ENCODE measurements at places on chromosomes 3 and 15.
A peak's percentile ranks its signal among the peaks of the same experiment; 100 is the strongest.

- no peak for DNase-seq
Measured at GRCh38 chr3:37811625-37812498, 49.8 kb upstream of the CTDSPL start.

DNA sequence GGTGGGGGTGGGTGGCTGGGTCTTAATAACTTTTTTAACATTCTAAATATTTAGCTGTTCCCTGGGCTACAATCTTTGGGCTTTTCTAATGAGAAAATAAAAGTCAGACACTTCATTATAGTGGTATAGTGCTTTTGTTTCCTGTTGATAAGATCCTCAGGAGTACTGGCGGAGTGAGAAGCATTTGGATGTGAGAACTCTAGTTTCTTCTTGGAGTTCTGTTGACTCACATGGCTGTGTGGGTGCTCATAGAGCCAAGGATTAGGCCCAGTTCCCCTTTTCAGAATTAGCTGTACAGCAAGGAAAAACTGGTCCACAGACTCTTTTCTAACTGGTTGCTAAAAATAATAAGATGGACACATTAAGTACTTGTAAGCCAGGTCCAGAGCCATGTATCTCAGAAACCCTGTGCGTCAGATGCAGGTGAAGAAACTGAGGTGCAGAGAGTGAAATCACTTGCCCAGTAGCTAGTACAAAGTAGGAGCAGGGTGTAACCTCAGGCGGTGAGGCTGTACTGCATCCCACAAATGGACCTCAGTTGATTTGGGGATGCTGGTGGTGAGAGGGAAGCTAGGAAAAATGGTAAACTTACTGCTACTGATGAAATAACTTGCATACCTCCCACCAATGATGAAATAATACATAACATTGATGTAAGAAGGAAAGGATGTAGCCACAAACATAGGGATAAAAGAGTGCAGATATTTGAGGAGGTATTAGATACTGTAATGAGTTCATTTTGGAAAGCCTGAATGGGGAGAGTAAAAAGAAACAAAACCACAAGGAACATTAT lies 2.3 kb downstream of the ITPR1 start:
- DNase-seq, result no peak

DNA sequence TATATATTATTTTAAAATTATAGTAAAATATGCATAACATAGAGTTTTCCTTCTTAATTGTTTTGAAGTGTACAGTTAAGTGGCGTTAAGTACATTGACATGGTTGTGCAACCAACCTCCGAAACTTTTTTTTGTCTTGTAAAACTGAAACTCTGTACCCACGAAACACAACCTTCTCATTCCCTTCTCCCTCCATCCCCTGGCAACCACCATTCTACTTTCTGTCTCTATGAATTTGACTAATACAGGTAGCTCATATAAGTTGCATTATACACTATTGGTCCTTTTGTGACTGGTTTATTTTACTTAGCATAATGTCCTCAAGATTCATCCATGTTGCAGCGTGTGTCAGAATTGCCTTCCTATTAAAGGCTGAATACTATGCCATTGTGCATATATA lies 179.4 kb downstream of the SATB1 start:
- DNase-seq, result no peak

DNA sequence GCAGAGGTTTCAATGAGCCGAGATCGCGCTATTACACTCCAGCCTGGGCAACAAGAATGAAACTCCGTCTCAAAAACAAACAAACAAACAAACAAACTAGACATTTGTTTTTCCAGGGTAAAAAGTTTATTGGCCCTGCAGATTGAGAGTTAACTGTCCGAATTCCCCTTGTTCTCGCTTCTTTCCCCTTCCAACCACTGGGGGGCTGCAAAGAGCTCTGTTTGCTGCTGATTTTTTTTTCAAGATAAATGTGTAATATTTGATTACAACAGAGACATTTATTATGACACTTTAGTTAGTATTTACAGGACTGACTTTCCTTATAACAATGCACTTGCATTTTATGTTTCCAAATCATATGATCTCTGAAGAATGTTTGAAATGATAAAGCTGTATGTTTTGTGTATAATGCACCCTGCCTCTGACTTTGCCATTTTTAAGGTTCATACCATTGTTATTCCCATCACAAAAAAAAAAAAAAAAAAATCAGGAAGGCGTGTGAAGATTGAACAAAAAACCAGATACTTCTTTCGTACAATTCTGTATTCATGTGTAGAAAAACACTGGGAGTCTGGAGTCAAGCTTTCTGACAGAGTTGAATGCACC lies 2.8 kb downstream of the CLSTN2 start:
- peak; percentile 64 for DNase-seq

GRCh38 chr15:77412972-77413698 lies 6.8 kb downstream of the PEAK1 start:
- no peak for DNase-seq

GRCh38 chr15:89760303-89761008 lies 9.4 kb upstream of the MESP1 start:
- DNase-seq, result peak; percentile 92

GRCh38 chr3:164577667-164578210 lies 500.6 kb downstream of the SI start:
- no peak for DNase-seq

GRCh38 chr3:140470962-140471361 lies 206.9 kb upstream of the TRIM42 start:
- no peak for DNase-seq

DNA sequence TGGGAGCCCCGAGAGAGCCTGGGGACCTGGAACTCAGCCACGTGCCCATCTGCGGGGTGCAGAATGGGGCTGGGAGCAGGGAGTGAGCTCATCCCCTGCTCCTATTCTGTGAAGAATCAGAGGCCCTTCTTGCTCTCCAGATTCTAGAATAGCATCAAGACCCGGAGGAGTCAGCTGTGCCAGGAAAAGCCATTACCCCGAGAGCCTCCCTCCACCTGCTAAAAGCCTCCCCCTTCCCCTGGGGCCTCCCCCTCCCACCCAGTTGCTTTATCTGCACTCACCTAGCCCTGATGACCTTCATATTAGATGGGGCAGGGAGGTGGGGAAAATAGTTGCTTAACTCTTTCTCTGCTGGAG lies 23.1 kb downstream of the CCDC33 start:
- DNase-seq, result no peak

DNA sequence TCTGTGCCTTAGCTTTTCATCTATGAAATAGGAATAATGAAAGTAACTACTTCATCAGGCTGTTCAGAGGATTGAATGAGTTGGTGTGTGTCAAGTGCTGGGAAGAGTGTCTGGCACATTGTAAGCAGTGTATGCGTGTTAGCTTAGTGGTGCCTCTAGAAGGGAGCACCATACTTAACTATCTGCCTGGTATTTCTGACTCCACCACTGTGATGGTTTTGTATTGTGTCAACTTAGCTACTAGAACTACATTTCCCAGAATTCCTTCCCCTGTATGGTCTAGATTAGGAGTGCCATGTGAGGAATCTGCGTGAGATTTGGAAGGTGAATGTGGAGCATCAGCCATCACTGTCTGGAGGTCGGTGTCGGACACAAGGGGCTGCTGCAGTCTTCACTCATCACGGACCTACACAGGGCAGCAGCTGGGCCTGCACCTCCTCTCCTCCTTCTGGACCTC lies 115.4 kb upstream of the GALNT15 start:
- DNase-seq, result no peak

DNA sequence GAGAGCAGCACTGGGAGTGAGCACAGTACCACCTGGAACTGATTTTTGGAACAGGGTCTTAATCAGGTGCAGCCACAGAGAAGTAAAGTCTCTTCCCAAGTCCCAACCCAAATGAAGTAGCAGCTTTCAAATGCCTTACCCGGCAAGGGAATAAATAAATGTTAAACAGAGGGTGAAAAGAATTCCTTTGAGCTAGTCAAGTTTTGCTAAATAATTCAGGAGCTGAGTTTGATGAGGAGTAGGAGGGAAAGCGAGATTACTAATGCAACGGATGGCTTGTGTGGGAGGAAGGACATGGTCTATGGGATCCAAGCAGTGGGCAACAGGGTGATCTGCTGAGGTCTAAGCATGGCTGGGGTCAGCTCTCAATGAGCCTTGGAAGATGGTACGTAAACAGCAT lies 204.5 kb upstream of the ST8SIA2 start:
- no peak for DNase-seq

DNA sequence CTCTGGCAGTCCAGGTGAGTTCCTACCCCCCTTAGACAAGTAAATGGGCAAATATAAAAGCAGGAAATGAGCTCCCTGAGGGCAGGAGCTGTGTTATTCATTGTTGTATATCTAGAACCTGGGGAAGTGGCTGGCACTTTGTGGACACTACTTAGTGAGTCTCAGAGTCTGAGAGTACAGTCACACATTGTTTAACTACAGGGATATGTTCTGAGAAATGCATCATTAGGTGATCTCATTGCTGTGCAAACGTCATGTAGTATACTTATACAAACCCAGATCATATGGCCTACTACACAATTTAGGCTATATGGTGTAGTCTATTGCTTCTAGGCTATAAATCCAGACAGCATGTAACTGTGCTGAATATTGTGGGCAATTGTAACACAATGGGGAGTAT lies 52.4 kb downstream of the DRD3 start:
- DNase-seq, result no peak

GRCh38 chr15:74733269-74733668 lies 7.9 kb upstream of the CYP1A1 start:
- DNase-seq, result no peak

GRCh38 chr3:14861031-14861430 lies 42.3 kb downstream of the FGD5 start:
- no peak for DNase-seq

DNA sequence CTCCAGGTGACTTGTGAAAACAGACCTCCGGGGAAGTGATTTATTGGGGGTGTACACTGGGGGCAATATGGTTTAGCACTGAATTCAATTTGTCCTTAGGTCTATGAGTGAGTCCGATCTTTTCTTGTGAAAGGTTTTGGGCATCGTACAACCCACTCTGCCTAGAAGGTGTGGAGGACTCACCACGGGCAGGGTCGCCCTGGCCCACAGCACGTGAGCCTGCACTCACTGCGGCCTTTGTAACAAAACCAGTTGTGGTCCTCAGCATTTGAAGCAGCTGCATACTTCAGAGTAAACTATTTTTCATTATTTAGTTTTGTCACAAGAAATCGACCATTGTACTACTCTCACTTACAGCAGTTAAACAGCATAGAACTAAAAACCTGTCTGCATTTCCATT lies 72.6 kb upstream of the BLM start:
- no peak for DNase-seq

DNA sequence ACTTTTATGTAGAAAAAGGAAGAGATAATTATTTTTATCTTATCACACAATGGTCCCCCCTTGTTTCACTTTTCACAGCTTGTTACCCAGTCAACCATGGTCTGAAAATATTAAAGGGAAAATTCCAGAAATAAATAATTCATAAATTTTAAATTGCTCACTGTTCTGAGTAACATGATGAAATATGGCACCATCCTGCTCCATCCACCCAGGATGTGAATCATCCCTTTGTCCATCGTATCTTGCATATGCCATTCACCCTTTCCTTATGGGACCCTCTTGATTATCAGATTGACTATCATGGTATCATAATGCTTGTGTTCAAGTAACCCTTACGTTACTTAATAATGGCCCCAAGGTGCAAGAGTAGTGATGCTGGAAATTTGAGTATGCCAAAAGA lies 43.7 kb downstream of the ANKRD28 start:
- no peak for DNase-seq

- DNase-seq, result no peak
Measured at GRCh38 chr15:85555875-85556617, 175.6 kb downstream of the AKAP13 start.

GRCh38 chr3:141478139-141478538 lies 8.7 kb upstream of the RASA2 start:
- no peak for DNase-seq

DNA sequence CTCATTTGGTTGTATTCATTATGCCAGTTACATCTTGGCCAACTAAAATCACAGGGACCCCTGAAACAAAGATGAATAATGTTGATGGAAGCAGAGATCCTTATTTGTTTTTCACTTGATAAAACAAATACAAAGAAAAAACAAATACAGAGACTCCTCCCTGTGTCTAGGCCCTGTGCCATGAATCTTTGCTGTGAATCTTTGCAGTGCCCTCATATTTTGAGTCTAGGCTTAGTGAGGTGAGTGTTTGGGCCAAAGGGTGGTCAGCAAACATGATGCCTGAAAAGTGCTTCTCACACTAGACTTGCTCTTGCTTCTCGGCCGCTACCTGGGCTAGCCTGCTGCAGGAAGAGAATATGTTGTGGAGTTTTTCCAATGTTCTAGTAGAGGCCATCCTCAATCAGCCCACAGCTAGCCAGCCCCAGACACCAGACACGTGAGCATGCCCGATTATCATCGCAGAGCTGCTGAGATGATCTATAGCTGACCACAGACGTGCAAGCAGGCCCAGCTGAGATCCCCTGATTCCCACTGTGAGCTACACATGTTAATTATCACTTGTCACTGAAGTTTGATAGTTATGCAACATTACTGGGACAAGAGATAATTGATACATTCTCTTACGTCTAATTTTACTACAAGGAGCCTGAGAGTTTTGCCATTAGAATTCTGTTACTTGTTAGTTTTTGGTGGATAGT lies 191.4 kb downstream of the THRB start:
- no peak for DNase-seq

GRCh38 chr15:70323111-70323851 lies 225.6 kb upstream of the TLE3 start:
- DNase-seq, result peak; percentile 35

Data from tibial nerve (tissue), 4 donors.